ENCODE measurements at places on chromosomes 1 and 21.

DNA sequence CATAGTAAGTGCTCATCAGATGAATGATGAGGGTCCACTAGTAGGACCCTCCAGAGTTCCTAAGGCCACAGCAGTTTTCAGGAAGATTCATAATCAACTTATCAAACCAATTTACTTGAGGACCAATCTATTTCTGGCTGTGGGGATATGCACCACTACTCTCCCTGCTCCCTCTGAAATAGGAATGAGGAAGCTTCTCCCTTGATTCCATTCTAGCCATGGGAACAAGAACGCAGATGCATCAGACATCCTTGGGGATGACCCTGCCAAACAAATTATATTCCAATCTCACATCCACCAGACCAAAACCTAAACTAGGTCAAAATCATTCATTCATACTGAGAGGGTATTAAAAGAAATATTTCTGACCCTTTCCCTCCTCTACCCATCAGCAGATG is 31.5 kb downstream of the JAK1 start:
- no peak for DNase-seq

DNA sequence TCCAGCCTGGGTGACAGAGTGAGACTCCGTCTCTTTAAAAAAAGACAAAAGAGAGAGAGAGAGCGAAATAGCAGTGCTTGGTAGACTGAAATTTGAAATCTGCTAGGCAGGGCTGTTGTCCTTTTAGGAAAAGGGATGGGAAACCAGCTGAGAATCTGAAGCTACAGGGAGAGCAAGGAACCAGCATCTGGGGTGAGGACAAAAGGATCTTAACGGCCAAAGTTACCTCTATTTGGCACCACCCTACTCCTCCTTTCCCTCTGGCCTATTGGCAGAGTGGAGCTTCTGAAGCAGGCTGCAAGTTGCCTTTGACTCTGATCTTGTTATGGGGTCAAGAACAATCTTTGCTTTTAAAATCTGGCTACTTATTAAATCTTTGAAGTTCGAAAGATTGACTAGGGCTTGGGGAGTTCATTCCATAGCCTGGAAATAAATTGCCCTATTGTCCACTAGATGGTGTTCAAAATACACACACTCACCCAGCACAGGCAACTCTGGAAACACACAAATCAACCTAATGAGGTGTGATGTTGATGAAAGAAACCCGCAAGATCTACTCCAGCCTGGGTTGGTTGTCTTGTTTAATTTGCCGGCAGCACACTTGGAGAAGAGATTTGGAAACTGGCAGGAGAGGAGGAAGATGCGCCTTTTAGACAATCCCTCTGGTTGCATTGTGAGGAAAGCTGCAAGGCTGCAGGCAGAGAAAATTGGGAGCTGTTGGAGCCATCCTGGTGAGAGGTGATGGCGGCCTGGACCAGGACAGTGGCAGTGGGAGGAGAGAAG is 16.5 kb upstream of the PARP1 start:
- no peak for DNase-seq

- DNase-seq, result no peak
Measured at GRCh38 chr1:240399381-240399780, 212.6 kb downstream of the GREM2 start.

GRCh38 chr21:34598931-34599400 is 15.9 kb downstream of the RCAN1 start:
- DNase-seq, result no peak

DNA sequence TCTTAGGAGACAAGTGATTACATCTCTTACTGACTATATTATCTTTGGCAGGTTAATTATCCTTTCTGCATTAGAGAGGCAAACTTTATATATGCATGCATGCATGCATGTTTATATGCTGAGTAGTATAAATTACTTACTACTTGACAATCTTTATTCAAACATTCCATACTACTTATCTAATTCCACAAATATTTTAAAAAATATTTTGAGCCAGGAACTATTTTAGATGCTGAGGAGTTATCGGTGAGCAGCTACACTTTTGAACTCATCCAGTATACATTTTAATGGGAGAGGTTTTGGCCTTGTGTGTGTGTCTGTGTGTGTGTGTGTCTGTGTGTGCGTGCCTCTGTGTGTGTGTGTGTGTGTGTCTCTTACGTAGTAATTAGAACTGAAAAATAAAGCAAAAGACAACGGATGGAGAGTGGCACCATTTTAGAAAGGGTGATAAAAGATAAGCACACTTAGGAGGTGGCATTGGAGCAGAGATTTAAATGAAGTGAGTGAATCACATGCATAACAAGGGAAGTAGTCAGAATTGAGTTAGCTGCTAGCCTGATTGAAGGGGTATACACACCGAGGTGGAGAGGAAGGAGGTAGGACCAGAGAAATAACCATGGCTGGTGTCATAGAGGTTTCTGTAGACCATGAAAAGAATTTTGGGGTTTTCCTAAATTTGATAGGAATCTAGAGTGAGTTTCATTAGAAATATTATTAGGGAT is 1488.4 kb downstream of the MRPL39 start:
- DNase-seq, result no peak

DNA sequence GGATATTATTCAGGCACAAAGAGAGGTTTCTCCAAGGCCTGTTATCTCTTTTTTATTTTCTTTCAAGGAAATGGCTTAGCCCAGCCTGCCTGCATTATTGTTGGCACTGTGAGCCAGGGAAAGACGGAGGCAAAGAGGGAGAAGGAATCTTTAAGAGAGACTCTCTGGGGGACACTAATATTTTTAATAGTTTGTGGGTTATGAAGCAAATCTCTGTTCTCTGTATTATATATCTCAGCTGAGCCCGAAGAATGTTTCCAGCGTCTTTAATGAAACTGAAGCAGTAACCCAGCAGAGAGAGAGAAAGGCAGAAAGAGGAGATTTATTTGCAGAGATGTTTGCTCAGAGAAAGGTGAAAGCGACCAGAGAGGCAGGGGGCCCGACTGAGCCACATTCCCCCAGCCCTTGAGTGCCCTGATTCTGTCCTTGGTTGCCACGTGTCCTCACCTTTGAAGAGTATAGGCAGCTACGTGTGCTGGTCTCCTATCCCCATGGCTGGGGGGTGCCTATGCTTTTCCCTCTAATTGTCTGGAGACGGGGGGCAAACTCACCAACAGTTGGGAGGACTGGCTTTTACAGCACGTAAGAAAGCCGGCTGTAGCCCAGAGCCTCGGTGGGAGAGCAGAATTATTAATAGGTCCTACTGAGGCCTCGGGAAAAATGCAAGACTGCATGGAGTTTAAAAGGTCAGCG is 166.4 kb downstream of the TRABD2B start:
- no peak for DNase-seq

DNA sequence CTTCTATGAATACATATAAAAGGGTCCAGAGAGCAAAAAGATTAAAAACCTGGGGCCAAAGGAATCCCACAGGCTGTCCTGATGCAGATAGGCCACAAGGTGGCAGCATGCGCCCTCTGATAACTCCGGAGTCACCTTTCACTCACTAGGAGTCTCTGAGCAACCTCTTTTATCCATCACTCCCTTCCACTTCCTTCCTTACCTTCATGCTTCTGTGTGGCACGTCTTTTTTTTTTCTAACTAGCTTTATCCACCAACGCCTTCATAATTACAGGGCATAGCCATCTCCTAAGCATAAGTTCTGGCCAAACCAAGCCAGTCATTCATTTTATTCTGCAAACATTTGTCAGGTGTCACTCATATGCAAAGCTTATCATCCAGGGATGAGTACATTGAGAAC is 3.9 kb upstream of the PGLYRP4 start:
- peak; percentile 32 for DNase-seq

DNA sequence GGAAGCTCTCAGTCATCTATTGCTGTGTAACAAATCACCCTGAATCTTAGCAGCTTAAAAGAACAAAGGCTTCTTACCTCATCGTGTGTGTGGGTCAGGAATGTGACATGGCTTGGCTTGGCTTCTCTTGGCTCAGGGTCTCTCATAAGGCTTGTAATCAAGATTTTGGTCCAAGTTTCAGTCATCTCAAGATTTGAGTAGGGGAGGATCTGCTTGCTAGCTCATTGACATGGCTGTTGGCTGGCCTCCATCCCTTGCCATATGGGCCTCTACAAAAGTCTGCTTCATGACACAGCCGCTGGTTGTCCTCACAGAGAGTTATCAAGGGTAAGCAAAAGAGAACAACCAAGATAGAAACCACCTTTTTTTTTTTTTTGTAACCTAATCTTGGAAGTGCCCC is 207.7 kb downstream of the PTPRC start:
- no peak for DNase-seq

DNA sequence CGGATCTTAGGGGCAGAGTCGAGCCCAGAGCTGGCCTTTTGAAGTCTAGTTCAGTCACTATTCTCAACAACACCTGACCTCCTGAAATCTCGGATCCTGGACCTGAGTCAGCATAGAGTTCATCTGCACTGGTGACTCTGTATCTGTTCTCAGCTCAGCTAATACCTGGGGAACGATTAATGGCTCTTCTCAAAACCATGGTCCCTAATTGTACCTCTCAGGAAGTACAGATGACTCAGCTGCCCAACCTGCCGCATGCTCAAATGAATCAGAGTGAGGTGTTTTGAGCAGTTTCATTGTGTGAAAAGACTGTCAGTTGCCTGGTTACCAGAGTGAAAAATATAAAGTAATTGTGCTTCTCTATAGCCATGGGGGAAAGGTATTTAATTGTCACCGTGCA is 89.2 kb downstream of the SLC35F3 start:
- DNase-seq, result no peak

GRCh38 chr1:174217787-174218574 is 58.7 kb downstream of the RABGAP1L start:
- DNase-seq, result no peak

- no peak for DNase-seq
Measured at GRCh38 chr1:52520148-52520547, 32.7 kb downstream of the TUT4 start.

- DNase-seq, result no peak
Measured at GRCh38 chr1:242522996-242523718, 1.3 kb downstream of the PLD5 start.

- no peak for DNase-seq
Measured at GRCh38 chr1:101131239-101131843, 105.5 kb upstream of the S1PR1 start.

- no peak for DNase-seq
Measured at GRCh38 chr1:222123111-222123510, 381.2 kb upstream of the DUSP10 start.

GRCh38 chr1:52182874-52183400 is 41.0 kb downstream of the ZFYVE9 start:
- no peak for DNase-seq

- no peak for DNase-seq
Measured at GRCh38 chr1:226640321-226641136, 92.0 kb downstream of the STUM start.

- no peak for DNase-seq
Measured at GRCh38 chr1:116881879-116882520, 27.7 kb upstream of the PTGFRN start.

DNA sequence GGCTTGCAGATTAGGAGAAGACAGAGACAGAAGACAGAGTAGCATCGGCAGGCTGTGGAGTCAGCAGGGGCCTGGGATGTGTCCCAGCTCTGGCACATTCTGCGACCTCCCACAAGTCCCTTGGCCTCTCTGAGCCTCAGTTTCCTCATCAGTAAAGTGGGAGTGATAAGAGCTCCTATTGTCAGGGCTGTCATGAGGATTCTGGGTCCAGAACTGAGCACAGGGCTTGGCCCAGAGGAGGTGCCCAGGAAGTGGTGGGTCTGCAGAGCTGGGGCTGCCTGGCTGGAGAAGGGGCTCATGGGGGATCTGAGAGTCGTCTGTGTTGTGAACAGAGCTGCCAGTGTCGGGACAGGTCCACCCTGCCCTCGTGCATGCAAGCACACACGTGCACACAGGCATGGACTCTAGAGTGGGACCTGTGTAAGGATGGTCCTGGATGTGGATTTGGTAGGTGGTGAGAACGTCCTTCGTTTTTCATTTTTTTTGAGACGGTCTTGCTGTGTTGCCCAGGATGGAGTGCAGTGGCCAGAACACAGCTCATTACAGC is 262.9 kb downstream of the PTPRU start:
- DNase-seq, result no peak

DNA sequence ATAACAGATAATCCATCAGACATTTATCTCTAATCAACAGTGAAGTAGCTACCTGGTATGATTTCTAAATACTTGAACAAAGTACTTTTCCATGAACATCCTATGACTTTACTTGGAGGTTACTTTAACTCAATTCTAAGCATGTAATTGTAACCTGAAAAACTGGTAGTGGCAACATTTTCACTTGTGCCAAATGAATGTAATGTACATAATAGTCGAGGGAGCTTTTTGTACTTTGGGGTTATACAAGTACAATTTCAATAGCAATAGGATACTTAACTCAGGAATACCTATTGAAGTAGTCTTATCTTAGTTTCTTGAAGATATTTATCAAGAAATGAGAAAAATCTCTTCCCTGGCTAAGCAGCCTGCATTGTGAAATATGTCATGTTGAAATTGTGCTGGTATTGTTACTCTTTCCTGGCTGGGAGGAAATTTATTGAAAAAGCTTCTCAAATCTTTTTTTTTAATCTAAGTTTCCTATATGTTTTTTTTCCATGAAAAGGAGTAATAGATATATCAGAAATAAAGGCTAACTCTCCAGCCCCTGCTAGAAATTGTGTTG is 33.7 kb upstream of the CACYBP start:
- DNase-seq, result no peak

GRCh38 chr1:224084867-224085266 is 29.0 kb upstream of the FBXO28 start:
- DNase-seq, result no peak

- no peak for DNase-seq
Measured at GRCh38 chr1:111179968-111180533, 20.4 kb downstream of the DENND2D start.

DNA sequence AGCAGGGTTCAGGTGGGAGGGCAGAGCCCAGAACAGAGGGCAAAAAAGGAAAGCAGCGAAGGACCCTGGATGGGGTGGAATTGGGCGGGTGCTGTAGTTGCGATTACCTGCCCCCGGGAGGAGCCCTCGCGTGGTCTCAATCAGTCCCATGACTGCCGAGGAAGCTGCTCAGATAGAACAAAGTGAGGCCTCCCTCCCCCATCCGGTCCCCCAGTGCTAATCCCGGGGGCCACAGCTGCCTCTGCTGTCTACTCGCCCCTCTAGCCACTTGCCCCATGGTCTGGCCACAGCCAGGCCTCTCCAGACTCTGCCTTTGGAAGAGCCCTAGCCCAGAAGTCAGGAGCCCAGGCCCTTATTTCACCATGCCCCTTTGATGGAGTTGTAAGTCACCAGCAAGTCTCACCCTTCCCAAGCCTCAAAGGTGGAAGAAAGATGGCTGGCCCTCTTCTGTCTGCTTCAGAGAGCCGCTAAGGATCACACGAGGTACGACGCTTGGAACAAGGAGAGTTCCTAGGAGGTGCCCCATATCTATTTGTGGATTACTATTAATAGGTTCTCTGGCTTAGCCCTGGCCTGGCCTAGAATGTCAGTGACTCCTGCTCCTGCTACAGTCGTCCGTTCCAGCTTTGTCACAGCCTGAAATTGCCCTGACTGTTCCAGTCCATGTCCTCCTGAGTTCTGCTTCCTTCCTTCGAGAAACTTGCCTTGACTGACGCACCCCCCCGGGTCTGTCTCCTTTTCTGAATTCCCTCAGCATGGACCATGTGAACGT is 16.4 kb downstream of the ECHDC2 start:
- DNase-seq, result no peak

GRCh38 chr1:185244015-185244747 is 72.9 kb downstream of the IVNS1ABP start:
- DNase-seq, result peak; percentile 42

- no peak for DNase-seq
Measured at GRCh38 chr1:208531003-208531750, 287.0 kb upstream of the PLXNA2 start.

- DNase-seq, result no peak
Measured at GRCh38 chr1:159000625-159001024, 9.1 kb upstream of the IFI16 start.
